ENCODE measurements at places on chromosomes 1 and 21. TPM values are rescaled to one million over a fixed set of nuclear protein-coding genes. Genes with fewer than 3 reads are reported as not detected.

Gene PITHD1
- total RNA-seq: 99.3 TPM

Gene RNF207
- total RNA-seq: 16.4 TPM

Gene SRSF11
- total RNA-seq: 173 TPM

Gene ZNF593OS
- total RNA-seq: not detected

Gene STIL
- 22.2 TPM for total RNA-seq

Gene GOLT1A
- not detected for total RNA-seq

Gene SUSD4
- total RNA-seq: not detected

Gene CFAP141
- not detected for total RNA-seq

Data from activated CD8-positive, alpha-beta memory T cell treated with anti-CD3 and anti-CD28 coated beads for 36 hours (primary cell).